ENCODE measurements at places on chromosomes 11 and 22. TPM values are rescaled to one million over a fixed set of nuclear protein-coding genes. Genes with fewer than 3 reads are reported as not detected.

The DCHS1 gene
- 8.8 TPM for total RNA-seq

The PTPRCAP gene
- total RNA-seq = 0.20 TPM

DNA sequence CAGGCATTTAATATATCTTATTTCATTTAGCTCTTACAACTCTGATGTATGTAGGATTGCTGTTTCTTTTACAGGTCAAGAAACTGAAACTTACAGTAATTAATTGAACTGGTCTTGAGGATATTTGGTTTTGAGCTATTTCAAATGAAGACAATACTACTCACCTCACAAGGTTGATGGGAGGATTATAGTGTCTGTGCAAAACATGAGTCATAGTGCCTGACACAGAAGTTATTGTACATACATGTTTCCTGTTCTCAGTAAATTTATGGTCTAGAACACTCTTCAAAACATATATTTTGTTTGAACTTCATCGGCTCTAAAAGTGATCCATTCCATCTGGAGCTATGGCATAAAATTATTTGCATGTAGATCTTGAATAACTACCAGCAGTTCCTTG lies 61.9 kb downstream of the CECR2 start:
- no peak for DNase-seq

DNA sequence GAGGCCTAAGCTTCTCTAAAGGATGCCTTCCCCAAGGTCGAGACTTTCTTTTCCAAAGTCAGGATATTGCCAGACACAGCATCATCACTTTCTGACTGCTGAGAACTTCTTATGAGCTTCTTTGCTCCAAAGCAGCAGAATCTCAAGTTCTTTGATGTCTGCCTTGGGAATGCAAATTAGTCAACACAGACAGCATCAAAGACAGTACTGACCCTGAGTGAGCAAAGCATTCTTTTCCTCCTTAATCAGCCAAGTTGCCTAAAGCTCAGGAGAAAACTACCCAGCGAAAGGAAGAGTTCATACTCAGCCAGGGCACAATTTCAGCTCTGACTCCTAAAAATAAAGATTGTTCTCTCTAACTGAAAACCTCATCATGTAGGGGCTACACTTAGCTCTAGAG lies 98.0 kb downstream of the SLC36A4 start:
- peak; percentile 30 for DNase-seq

DNA sequence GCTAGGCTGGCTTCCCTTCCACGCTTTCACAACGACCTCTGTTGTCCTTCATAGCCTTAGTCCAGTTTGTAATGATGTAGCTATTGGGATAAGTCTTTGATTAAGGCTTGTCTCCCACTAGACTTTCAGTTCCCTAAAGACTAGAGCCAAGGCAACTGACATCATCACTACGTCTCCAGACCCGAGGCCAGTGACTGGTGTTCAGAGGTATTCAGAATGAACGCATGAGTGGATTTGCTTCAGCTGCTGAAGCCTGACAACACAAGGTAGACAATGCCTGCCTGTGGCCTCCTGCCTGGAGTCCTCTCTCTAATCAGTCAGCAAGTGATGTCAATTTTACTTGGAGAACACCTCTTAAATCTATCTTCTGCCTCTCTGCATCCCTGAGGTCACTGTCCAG lies 13.6 kb downstream of the EFCAB6 start:
- DNase-seq = peak; percentile 2

GRCh38 chr11:122563761-122564160 lies 91.8 kb upstream of the UBASH3B start:
- DNase-seq = no peak

- peak; percentile 50 for DNase-seq
Measured at GRCh38 chr22:21100149-21101032, 54.6 kb downstream of the LRRC74B start.

GRCh38 chr22:25777870-25778269 lies 35.9 kb downstream of the MYO18B start:
- peak; percentile 62 for DNase-seq
